Activated T-helper 9 cell treated with anti-CD3 and anti-CD28 coated beads, Interleukin-2, amount 50 U/mL, for 16 hours (primary cell): ENCODE measurements at places on chromosomes 5 and 9.

- DNase-seq = no peak
Measured at GRCh38 chr5:180785794-180786221, 16.8 kb downstream of the MGAT1 start.

GRCh38 chr5:36239370-36240293 lies 2.1 kb downstream of the NADK2 start:
- no peak for DNase-seq

DNA sequence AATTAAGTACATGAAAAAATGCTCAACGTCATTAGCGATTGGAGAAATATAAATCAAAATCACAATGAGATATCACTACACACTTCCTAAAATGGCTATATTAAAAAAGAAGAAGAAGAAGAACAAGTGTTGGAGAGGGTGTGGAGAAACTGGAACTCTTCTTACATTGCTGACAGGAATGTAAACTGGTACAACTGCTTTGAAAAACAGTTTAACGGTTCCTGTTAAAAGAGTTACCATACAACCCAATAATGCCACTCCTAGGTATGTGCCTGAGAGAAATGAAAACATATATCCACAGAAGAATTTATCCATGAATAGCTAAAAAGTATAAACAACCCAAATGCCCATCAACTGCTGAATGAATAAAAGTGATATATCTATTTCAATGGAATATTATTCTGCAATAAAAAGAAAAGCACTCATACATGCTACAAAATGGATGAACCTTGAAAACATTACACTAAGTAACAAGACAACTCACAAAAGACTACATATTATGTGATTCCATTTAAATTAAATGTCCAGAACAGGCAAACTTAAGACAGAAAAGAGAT lies 9.0 kb downstream of the FEM1C start:
- no peak for DNase-seq

GRCh38 chr5:93592883-93593282 lies 9.9 kb downstream of the NR2F1 start:
- no peak for DNase-seq

DNA sequence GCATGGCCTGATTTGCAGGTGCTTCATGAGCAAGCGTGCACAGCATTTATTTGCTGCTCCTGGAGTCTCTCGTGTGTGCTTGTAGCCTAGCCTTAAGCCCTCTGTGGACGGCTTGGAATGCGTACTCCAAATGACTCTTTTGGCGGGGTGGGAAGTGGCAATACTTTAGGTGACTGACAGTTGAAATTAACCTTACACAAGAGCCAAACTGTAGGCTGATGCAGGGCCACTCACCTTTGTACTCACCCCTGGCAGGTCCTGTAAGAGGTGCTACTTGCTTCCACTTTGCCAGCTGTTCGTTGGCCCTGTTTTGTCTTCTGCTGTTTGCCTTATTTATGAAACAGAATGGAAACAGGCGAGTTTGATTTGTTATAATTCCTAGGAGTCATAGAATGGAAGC lies 22.9 kb downstream of the TENT4A start:
- DNase-seq = no peak

DNA sequence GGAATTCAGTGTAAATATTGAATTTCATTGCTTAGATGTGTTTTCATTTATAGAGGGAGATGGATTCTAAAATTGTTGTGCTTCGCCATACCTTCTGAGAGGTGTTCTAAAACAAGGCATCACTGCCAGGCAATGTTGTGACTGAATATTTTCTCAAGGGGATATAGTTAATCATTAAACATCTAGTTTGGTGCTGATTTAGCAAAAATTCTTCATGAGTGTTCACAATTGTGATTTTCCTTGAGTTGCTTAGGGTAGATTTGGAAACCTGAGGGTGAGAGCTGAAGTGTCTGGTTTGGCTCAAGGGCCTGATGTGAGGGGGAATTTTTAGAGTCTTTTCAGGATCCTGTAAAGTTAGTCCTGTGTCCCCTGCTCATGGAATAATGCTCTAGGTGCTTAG lies 104.5 kb downstream of the MAT2B start:
- no peak for DNase-seq

- DNase-seq = no peak
Measured at GRCh38 chr5:133565993-133566392, 46.3 kb downstream of the FSTL4 start.

GRCh38 chr9:89528131-89528530 lies 30.2 kb upstream of the SEMA4D start:
- no peak for DNase-seq

- DNase-seq = no peak
Measured at GRCh38 chr9:121499427-121500164, at the start of gene GGTA1. Gene GGTA1 (minus strand): TSS chr9:121499844. CDS start chr9:121467922, 31,922 bp downstream.

- no peak for DNase-seq
Measured at GRCh38 chr5:82909771-82910170, 167.4 kb downstream of the TMEM167A start.

GRCh38 chr9:97705354-97705950 lies 8.3 kb upstream of the XPA start:
- DNase-seq = no peak

GRCh38 chr5:126939887-126940286 lies 90.5 kb downstream of the MARCHF3 start:
- DNase-seq = no peak

DNA sequence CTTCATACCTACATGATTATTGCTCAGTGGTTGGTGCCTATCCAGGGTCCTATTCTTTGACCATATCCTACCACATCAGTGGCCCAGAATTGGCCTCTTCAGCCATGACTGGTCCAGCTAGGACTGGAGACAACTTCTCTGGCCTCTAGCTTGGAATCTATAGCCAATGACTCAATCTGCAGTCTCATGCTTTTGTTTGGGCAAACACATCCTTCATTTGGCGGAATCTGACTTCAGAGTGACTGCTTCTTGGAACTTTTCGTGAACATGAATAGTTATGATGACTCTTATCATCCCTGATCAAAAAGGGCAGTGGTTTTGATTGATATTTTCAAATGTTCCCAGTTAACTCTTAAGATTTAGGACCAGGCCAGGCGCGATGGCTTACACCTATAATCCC lies 134.1 kb downstream of the PAPPA start:
- no peak for DNase-seq

DNA sequence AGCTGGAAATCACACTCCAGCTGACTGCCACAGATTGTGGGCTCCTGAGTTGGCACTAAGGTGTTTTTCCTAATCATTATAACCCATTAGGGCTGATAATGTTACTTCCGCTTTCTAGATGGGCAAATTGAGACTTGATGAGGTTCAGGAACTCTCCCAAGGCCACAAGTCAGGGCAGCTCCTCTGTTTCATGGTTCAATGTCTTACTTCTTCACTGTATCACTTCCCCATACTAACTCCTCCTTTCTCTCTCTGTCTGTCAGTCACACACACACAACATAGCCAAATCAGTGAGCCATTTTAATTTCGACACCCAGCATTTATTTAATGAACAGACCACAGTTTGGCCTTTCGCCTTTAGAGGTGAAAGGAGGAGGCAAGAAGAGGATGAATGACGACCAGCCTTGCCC lies 17.8 kb upstream of the TRAF1 start:
- DNase-seq = no peak

GRCh38 chr5:6907320-6907918 lies 194.2 kb downstream of the TENT4A start:
- DNase-seq = no peak

- no peak for DNase-seq
Measured at GRCh38 chr5:7759951-7760580, 90.9 kb downstream of the CFAP90 start.

DNA sequence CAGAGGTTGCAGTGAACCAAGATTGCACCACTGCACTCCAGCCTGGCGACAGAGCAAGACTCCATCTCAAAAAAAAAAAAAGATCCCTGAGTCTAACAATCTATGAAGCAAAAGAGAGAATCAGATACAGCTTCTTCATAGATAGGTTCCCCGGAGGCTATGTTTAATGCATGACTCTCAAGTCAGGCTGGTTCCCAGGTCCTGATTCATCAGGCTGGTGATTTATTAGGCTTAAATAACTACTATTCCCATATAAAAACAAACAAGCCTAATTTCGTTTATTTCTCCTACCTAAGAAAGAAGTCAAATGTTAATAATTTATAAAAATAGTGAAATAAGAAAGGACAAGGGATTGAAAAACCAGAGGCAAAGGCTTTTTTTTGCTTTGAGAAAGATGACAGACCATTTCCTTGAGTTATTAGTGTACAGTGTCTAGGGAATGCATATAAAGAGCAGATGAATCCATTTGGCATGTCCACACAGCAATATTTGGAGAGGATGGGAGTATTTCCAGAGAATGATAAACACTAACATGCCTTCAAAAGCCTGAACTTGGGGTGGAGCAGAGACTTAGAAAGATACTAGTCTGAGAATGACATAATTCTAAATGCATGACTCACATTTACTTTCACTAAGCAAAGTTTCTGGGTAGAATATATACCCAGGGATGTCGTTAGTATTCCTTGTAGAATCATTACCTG lies 115.3 kb downstream of the NREP start:
- no peak for DNase-seq

DNA sequence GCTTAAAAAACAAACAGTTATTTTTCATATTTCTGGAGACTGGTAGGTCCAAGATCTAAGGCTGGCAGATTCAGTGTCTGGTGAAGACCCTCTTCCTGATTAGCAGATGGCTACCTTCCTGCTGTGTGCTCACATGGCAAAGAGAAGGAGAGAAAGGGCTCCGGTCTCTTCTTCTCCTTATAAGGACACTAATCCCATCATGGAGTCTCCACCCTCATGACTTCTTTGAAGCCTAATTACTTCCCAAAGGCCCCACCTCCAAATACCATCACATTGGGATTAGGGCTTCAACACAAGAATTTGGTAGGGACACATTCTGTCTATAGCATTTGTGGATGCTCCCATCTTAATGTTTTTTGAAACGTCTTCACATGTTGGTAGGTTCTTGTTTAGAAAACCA lies 391.1 kb downstream of the TMEM161B start:
- DNase-seq = no peak

GRCh38 chr5:59174248-59174844 lies 591.5 kb downstream of the RAB3C start:
- DNase-seq = no peak

DNA sequence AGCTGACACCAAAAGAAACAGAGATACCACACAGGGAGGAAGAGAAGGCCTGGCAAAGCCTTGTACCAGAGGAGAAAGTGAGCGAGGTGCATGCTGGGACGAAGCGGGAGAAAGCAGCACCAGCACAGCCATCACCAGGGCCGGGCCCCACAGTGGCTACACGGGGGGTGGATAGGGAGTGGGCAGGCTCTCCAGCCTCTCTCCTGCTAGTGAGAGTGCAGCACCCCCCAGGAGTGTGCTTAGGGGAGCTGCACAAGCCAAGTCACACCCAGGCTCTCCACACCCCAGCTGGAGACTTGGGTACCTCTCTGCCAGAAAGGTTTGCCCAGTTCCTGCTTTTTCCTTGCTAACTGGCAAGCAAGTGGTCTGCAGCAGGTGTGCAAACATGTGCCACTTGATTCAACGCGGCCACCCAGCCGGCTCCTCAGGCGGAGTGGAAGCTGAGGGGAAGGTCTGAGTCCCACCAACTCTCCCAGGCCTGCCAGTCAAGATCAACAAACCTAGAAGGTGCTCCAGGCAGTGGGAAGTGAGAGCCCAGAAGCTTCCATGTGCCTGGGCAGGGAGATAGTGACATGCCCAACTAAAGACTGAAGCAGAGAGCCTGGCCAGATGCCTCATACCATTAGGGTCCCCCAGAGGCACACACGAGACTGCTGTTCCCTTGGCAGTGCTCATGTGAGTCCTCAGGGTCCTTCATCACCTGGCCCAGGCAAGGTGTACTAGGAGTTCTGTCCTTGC lies 39.9 kb downstream of the BICD2 start:
- no peak for DNase-seq

- DNase-seq = no peak
Measured at GRCh38 chr5:5344606-5345005, 77.9 kb upstream of the ICE1 start.

- no peak for DNase-seq
Measured at GRCh38 chr5:178207917-178208280, 3.6 kb downstream of the HNRNPAB start.

DNA sequence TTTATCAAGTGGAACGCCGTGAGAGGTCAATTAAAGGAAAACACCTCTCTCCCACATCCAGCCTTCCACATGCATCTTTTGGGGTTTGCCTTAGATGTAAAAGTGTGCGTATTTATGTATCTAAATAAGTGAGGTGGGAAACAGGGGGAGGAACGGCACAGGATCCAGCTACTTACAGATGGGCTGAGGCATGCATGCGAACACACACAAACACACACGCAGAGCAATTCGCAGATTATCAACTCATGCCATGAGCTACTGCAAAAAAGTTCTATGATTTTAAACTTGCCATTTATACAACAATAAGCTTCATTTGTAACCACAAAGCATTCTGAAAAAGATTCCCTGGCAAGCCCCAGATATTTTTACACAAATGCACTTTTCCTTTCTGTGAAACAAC lies 242.1 kb downstream of the BNC2 start:
- no peak for DNase-seq

- no peak for DNase-seq
Measured at GRCh38 chr5:140881889-140882590, at the start of gene PCDHA13. Gene PCDHA13 (plus strand): TSS chr5:140882124. CDS start chr5:140882269, 145 bp downstream.

GRCh38 chr5:132788990-132789886 lies 12.2 kb upstream of the SEPTIN8 start:
- no peak for DNase-seq

- no peak for DNase-seq
Measured at GRCh38 chr9:5617749-5618148, 11.2 kb upstream of the RIC1 start.

- DNase-seq = no peak
Measured at GRCh38 chr5:172439785-172440477, 14.4 kb downstream of the SH3PXD2B start.

GRCh38 chr9:18036422-18037187 lies 437.3 kb upstream of the ADAMTSL1 start:
- no peak for DNase-seq

DNA sequence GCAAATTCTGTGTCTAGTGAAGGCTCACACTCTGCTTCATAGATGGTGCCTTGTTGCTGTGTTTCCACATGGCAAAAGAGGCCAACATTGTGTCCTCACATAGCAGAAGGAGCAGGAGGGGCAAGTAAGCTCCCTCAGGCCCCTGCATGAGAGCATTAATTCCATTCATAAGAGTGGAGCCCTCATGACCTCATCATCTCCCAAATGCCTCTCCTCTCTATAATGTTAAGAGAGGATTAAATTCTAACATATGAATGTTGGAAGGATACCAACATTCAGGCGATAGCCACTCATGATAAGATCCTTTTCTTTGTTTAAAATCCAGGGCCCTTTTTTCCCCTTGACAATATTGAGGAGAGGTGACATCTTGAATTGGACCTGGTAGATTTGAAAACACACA lies 35.2 kb upstream of the PAM start:
- DNase-seq = no peak

DNA sequence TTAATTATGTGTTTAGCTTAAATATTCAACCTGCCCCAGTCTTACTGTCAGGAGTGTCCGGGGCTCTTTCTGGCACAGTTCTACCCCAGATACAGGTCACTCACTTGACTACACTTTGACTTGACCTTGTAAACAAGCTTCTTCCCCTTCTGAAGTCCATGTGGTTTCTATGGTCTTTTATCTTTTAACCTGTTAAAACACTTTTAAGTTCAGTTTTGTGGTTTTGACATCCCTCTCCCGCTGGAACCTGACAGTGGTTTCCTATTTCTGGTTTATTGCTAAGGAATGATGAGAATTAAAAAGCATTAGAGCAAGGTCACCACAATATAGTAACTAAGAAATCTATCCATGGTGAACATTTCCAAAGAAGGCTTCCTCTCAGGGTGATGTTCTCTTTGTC lies 300.1 kb downstream of the TMEM167A start:
- DNase-seq = no peak
